Ovary (tissue), 10 donors: ENCODE measurements at places on chromosomes 13 and 19. TPM values are rescaled to one million over a fixed set of nuclear protein-coding genes. Genes with fewer than 3 reads are reported as not detected.

Gene FREM2
- total RNA-seq: 3.1 TPM

GRCh38 chr19:3750211-3750610 is 11.3 kb downstream of the APBA3 start:
- no peak for DNase-seq

GRCh38 chr19:10467104-10467706 is 36.0 kb downstream of the KEAP1 start:
- DNase-seq: no peak

- DNase-seq: no peak
These were observed 17.9 kb upstream of the FBL start for GRCh38 chr19:39864118-39864517.

Gene IGFL1
- total RNA-seq: not detected

DNA sequence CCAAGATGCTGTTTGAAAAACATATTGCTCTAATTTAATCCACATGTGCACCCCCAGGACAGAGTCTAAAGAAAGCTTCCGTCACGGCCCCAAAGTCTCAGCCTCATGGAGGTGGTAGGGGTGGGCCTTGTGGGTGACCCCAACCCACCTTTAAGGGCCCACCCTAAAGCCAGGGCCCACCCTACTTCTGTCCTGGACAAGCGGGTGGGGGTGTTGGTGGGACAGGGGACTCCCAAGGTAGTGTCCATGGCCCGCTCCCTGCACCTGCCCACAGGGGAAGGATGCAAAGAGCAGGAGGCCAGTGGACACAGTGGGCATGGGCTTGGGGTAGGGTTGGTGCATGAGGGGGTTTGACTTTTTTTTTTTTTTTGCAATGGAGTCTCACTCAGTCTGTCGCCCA is 66.8 kb downstream of the KCTD15 start:
- no peak for DNase-seq

DNA sequence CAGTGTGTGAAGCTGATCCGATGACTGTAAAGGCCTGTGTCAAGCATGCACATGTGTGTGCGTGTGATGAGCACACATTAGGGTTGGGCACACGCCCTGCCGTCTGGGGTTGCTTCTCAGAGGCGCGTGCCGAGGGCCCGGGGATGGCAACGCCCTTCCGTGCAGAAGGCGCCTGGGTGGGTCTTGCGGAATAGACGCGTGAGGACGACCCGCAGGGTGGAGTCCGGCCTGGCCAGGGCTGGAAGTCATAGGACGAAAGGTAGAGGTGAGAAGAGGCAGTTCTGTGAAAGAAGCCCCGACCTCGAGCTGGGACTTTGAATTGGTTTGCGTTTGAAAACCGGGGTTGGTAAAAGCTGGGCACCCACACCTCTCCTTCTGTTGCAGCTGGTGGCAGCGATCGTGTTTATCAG is 35.7 kb downstream of the TMEM255B start:
- no peak for DNase-seq
